Right atrium auricular region (tissue), 2 donors: ENCODE measurements at places on chromosomes 1 and 21.
A peak's percentile ranks its signal among the peaks of the same experiment; 100 is the strongest.

DNA sequence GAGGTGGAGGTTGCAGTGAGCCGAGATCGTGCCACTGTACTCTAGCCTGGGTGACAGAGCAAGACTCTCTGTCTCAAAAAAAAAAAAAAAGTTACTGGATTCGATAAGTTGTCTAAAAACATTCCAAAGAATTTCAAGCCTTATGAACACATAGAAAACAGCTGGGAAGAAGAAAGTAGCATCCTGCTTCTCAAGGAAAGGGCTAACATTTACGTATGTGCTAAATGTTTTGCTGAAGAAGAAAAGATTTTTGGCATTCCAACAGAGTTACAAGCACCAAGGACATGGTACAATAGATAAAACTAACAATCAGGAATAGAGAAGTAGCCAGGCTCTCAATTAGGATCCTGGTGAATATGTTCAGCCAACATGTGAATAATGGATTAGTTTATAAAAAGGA is 69.8 kb downstream of the HFM1 start:
- DNase-seq, result no peak

GRCh38 chr1:108913105-108913948 is 36.5 kb downstream of the GPSM2 start:
- DNase-seq, result no peak

DNA sequence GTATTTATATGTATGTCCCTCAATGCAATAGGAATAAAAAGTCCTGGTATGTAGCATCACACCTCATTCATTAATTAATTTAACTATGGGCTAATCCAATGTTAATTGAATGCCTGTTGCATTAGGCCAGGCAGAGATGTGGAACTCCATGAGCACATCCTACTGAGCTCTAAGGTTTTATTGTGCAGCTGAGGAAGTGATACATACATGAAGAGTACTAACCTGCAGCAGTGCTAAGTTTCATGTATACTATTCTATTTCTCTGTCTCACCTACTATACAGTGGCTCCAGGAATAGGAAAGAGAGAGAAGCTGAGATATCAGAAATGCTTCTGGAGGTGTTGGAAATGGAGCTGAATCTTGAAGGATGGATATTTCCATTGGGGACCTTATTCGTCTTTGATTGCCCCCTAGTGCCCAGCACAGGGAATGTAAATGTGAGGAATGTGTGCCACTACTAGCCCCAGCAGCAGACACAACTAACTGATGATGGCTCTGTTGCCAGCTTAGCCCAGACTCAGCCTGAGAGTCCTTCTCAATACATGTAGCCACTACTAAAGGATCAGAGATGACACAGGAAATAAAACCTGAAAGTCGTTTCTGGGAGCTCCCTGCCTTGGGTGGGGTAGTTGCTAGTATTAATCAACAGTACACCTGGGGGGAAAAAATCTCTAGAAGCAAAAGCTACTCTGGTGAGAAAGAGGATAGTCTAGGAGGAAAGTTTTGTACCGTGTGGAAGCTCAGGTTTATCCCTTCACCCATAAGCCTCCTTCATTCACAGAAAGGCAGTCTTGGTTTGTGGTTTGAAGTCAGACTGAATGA is 173.3 kb upstream of the FOXD3 start:
- DNase-seq, result no peak

DNA sequence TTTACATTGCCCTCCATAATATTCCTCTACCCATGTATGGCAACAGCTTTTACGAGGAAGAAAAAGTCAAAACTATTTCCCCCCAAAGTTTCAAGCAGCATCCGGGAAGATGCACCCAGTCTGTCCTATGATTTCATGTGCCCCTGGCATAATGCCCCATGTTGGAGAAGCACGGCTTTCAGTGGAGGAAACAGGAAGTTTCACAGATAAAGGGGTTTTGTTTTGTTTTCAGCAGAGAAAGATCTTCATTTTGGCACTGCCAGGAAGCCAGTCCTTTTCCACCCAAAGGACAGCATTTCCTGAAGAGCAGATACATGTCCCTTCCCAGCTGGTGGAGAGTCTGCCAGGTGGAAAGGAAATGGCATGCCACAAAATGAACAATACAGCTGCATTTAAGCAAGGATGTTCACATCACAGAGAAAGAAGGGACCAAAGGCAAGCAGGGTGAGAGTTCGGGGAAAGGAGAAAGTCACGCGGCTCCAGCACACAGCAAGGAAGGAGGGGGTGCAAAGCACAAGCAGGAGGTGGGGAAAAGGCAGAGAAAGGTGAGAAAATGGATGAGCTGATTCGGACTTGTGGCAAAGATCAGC is 95.3 kb upstream of the HIVEP3 start:
- DNase-seq, result no peak

DNA sequence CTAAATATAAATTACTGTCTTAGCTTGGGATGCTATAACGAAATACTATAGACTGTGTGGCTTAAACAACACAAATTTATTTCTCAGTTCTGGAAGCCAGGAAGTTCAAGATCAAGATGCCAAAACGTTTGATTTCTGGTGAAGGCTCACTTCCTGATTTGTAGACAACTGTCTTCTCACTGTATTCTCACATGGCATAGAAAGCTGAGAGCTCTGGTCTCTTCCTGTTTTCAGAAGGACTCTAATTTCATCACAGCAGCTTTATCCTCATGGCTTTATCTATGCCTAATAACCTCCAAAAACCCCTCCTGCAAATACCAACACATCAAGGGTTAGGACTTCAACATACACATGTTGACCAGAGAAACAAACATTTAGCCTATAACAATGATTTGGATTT is 1795.5 kb downstream of the MRPL39 start:
- DNase-seq, result no peak

DNA sequence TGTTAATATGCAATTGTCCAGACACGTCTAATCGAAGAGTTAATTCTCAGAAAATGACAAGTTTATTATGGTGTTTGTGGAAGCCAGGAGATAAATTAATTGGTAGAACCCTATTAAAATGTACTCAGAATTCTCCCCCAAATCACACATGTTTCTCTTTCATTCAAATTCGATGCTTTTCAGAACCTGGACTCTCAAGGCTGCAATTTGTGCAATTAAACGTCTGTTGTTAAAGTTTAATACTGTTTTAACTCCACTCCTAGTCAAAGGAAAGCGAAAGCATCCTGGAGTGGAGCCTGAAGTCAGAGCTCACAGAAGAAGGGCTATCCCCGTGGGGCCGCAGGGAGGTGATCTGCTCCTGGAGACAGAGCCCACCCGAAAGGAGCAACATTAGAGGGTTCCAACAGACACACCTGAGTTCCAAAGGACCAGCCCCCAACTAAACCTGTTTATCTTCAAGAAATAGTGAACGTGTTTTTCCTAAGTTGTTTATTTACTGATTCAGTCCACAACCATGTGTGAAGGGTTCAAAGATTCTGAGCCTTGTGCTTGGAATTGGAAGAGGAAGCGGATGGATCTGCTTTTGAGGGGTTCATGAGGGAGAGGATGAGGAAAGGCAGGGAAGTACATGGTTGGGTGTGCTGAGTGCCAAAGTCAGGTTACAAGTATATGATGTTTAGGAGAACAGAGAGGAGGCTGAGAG is 68.0 kb upstream of the AKT3 start:
- no peak for DNase-seq

- DNase-seq, result no peak
These were observed 713.3 kb upstream of the ADAMTS5 start for GRCh38 chr21:27680181-27680580.

DNA sequence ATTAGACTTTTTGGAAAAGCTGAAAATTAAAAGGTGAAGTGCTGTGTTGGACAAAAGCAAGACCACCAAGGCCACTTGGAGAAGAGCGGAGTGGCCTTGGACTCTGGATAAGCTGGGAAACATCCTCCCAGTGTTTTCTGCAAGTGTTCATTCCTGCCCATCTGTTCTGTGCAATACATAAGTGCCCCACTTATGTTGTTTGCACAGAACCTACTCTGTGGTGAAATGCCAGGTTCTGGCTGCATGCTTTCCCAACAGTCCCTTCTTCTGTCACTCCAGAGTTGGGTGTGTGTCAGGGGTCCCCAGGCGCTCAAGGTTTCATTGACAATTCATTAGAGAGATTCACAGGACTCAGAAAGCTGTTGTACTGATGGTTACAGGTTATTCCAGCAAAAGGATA is 30.3 kb downstream of the NHLH2 start:
- DNase-seq, result no peak

DNA sequence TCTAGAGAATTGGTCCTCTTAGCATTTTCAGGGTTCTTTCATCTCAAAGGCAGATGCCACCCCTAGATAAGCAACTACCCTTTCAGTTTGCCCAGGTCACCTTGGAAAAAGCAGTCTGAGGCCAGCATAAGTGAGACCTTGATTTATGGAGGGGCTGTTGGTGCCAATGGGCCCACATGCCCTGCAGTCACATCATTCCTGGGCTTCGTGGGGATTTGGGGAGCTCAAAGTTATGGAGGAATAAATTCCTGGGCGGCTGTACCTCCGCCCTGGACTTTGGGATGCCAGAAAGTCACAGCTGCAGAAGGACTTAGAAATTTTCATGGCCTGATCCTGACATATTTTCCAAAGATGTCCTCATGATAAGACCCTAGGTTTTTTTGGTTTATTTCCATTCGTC is 2.7 kb upstream of the SDHB start:
- no peak for DNase-seq

- DNase-seq, result no peak
These were observed 163.4 kb upstream of the CACNA1E start for GRCh38 chr1:181319907-181320306.

DNA sequence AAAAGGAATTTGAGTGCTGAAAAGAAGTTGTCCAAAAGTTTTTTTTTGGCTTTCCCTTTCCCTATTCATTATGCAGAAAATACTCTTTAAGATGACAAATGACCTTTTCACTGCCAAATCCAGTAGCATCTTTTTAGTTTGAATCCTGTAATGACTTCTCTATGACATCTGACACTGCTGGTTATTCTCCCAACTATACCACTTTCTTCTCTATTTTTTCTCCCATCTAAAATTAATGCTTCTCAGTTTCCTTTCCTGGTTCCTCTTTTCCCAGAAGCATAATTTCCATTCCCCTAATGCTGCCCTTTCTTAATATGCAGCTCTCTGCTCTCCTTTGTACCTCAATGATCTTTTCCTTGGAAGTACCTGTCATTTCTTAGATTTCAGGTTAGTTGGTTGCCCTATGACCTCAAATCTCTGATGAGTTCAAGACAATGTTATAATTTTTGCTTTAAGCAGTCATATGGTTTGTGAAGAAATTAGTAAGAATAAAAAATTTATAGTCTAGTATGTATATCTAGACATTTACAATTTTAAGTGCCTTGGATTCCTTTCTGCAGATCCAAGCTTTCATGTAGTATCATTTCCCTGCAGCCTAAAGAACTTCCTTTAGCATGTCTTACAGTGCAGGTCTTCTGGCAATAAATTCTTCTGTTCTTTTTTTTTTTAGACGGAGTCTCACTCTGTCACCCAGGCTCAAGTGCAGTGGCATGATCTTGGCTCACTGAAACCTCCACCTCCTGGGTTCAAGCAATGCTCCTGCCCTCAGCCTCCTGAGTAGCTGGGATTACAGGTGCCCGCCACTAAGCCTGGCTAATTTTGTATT is 150.8 kb downstream of the CDC42BPA start:
- DNase-seq, result no peak

DNA sequence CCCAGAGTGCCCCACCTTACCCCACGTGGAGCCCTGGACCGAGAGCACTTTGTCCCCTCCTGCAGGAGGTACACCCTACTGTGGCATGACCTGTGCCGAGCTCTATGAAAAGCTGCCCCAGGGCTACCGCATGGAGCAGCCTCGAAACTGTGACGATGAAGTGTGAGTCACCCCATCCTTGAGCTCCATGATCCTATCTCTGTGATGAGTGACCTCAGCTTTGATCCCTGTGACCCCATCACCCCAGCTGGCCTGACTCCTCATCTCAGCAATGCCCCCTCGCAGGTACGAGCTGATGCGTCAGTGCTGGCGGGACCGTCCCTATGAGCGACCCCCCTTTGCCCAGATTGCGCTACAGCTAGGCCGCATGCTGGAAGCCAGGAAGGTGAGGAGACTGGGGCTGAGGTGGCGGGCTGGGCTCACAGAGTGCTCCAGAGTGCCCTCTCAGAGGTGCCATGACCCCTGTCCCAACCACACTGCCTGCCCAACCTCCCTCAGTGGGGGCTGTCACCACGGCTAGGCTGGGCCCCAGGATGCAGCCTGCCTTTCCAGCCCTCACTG is 16.2 kb upstream of the MPL start:
- no peak for DNase-seq

DNA sequence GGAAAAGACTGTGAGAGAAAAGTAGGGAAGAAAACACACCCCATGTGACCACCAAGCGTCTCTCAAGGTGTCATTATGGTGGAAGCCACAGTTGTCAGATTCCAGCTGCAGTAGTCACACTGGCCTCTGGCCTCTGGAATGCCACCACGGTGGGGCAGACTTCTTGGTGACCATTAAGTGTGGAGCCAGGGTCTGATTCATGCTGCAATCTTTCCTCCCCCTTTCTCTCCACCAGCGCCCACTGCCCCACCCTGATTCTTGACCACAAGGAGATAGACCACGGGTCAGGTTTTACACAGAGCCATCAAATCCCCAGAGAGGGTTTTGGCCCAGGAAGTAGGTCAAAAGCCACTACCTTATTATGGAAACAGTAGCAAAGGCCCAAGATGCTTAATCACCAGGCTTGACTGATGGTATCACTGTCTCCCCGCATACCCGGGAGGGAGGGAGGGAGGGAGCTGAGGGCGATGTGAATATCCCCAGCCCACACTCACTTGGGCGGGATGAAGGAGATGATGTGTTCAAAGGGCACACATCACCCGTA is 52.7 kb upstream of the GRHL3 start:
- no peak for DNase-seq

- no peak for DNase-seq
These were observed 146.8 kb downstream of the ESRRG start for GRCh38 chr1:216576234-216576937.

- no peak for DNase-seq
These were observed 37.0 kb downstream of the HS2ST1 start for GRCh38 chr1:86951430-86951829.

GRCh38 chr21:32403201-32403777 is 9.2 kb upstream of the EVA1C start:
- no peak for DNase-seq

DNA sequence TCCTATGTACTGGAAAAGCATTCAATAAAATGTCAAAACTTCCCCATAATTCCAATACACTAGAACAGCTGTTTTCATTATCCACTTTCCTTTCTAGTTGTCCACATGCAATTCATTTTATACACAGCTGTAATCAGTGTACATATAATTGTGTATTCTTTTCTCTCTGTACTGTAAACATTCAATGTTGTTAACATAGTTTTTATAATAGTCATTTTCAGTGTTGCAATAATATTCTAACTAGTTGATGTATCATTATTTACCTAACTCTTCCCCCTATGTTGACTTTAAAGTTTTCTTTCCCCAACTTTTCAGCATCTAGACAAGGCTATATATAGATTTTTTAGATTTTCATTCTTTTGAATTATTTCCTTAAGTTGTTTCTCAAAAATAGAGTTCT is 44.4 kb downstream of the DIPK1A start:
- no peak for DNase-seq

GRCh38 chr1:178092878-178093493 is 918 bp upstream of the RASAL2 start:
- DNase-seq, result peak; percentile 61

- no peak for DNase-seq
These were observed 99.9 kb downstream of the XCL2 start for GRCh38 chr1:168443899-168444298.
